ENCODE measurements at places on chromosomes 1 and 21.

DNA sequence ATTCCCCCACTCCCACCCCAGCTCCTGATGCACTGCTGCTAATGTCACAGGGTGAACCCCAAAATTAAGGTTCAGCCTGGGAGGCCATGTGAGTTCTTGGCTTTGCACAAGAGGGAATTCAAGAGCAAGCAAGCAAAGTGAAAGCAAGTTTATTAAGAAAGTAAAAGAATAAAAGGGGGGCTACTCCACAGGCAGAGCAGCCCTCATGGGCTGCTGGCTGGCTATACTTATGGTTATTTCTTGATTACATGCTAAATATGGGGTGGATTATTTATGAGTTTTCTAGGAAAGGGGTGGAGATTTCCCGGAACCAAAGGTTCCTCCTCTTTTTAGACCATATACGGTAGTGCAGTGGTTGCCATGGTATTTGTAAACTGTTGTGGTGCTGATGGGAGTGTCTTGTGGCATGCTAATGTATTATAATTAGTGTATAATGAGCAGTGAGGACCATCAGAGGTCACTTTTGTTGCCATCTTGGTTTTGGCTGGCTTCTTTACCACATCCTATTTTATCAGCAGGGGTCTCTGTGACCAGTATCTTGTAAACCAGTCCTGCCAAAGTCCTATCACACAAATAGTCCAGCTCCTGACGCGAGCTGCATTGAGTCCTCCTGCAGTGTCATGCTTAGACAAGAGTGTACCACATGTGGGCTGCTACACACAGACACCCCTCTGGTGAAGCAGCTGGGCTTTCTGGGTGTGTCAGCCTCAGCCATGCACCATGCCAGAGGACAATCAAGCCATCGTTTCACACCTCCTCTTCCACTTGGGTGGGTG lies 46.4 kb upstream of the CSF1 start:
- DNase-seq: no peak

DNA sequence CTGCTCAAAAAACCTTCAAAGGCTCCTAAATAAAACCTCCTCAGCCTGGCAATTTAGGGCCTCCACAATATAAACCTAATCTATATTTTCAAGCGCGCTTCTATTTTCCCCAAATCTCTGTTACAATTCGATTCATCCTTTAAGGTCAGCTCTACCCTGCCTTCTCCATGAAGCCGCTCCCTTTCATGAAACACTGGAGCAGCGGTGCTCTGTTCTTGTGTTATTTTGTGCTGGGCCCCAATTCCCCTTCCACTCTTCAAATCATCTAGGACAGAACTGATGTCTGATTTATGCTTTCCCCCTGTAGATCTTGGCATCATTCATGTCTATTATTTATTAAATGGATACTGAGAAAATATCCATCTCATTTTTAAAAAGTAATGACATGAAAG lies 6.9 kb downstream of the ERRFI1 start:
- DNase-seq: no peak

GRCh38 chr1:173862769-173863223 lies 5.0 kb downstream of the GAS5 start:
- no peak for DNase-seq

- no peak for DNase-seq
Observed at GRCh38 chr1:228341814-228342626, 64.6 kb downstream of the TRIM11 start.

DNA sequence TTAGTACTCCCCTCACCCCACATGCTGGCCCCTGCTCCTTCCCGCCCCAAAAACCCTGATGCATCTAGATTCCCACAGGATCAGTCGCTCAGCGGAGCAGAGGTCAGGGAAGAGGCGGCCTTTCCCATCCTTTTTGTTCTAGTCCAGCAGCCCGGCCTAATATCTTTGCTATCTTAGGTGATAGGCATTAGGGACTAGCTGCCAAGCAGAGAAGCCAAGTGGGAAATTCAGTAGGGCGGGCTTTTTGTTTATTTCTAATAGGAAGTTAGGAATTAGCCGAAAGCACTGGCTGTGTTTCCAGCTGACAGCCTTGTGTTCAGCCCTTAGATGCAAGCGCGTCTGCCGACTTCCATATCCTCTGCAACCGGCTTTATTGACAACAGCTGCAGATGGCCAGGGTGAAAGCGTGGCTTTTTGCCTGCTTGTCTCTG lies 59.0 kb upstream of the BCAR3 start:
- no peak for DNase-seq

DNA sequence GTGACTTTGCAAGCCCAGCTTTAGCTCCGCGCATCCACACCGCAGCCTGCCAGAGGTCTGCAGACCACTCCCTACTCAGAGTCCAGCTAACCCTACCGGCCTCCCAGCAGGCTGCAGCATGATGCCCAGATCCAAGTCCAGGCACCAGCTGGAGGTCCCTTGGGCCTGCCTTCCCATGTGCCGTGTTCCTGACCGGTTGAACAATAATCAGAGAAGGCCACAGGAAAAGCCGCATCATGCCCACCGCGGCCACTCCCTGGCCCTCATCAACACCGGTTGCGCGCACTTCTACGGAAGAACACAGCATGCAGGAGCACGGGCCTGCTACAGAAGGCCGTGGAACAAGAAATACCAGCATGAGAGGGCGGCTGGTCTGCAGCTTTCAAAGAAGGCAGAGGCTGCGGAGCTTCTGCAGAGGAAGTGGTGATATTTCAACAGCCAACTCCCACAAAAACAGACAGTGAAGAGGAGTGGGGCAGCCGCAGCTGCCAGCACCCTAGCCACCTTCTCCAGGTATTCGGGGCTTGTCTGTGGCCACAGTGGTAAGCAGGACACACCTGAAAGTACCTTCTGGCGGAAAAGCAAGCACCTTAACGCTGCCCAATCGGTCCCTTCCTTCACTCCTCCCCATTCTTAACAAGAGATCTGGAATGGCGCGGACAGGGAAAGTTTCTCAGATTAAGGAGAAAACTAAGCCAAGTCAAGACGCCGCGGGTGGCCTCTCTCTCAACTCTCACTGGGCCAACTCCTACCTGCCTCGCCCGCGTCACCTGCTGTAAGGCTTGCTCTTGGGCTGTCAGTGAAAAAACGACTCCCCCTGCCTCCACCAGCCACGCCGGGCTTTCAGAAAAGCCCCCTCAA lies 1.5 kb downstream of the PGBD5 start:
- no peak for DNase-seq

DNA sequence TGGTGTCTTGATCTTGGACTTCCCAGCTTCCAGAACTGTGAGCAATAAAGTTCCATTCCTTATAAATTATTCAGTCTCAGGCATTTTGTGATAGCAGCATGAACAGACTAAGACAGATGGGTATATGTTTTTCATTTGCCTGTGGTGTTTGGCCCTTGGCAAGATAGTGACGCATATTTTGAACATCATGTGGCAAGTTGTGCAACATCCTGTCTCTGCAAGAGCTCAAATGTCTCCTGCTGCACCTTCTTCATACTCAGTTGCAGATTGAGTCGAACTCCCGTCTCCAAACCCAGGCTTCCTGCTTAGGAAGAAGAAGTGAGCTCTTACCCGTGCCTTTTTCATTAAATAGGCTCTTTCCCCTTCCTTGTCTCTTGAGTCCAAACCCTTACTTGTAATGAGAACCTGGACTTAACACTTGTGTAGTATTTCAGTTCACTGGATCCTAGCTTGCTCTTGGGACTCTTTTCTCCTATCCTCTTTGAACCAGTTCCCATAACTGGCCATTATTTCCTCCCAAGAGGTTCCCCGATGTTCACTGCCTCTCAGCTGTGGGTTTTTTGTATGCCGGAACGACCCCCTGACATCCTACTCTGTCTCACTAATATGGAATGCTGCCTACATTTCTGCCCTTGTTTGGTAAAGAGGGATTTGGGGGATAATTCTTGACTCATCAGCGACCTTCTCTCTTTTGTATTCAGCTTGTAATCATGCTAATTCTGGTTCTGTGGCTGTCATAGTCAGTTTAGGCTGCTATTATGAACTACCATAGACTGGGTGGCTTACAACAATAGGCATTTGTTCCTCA lies 125.0 kb upstream of the KCNK2 start:
- DNase-seq: no peak

DNA sequence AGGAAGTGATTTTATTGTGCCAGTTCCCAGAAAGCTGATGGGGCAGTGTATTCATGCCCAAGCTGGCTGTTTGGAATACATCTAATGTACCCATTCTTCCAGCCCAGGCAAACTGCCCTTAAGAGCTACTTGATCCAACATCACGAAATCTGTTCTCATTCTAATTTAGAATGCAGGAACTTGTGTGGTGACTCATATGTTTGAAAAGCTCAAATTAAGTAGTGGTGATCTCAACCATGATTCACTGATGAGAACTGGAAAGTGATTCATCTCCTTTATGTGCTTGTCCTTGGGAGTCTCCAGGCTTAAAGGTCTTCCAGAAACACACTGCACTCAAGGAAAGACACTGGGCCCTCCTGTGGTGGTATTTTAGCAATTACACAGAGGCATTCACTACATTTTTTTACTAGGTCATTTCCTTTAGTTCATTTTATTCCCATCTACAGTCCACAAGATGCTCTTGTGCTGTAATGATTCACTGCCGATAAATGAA lies 65.4 kb downstream of the RPE65 start:
- no peak for DNase-seq

GRCh38 chr21:16376673-16377072 lies 646.9 kb downstream of the USP25 start:
- DNase-seq: no peak

DNA sequence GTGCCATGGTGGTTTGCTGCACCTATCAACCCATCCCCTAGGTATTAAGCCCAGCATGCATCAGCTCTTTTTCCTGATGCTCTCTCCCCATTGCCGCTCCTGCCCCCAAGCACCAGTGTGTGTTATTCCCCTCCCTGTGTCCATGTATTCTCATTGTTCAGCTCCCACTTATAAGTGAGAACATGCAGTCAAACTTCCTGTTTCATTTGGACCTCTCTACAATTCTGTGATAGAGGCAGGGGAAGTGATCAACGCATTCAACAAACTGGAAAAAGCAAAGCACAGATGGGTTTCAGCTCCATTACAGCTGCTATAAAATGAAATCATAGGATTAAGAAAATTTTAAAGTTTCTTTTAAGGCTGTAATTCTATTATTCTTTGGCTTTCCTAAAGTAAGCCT lies 23.3 kb upstream of the CD55 start:
- no peak for DNase-seq

GRCh38 chr21:42223826-42224575 lies 5.1 kb downstream of the ABCG1 start:
- DNase-seq: no peak

DNA sequence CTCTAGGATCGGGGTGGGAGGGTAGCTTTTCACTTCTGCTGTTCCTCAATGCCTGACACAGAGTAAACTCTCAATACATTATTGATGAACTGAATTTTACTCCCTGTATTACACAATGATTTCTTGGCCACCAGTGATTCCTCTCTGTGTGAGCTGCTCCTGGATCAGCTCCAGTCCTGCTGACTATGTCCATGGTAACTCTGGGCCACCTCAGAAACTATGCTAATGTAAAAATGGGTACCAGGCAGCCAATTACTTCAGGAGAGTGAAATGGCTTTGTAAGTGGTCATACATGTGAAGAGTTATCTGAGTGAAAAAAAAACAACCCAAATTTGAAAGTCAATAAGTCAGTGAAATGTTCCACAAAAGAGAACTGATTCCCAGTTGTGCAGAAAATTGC lies 311.0 kb downstream of the KCNH1 start:
- no peak for DNase-seq

DNA sequence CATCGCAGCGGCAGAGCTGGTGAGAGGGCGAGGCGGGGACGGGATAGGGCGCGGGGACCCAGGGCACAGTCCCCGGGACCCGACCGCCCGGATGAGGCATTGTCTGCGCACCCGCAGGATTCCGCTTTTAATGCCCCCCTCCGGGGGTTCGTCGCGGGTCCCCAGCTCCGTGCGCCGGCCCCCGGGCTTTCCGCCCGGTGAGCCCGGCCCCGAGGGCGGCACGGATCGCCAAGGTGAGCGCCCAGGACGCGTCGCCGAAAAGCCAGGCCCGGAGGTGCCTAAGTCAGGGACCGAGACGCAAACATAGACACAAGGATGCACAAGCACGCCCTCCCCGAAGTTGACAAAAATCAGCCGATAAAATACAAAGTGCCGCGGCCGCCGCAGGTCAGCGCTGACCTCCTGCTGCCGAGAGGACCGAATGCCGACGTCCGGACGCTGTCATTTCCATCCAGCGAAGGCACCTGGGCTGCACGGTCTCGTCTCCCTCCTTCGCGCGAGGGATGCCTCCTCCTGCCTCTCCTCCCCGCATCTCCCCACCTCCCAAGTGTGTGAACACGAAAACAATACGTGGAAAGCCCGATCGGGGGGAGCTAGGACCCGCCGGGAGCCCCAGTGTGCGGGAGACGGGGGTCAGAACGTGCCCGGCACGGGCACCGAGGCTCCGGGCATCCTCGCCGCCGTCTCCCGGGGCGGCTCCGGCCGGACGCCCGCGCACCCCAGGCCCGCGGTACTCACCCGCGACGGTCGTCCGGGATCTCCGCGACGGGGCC lies 101.1 kb upstream of the SOD1 start:
- peak; percentile 18 for DNase-seq

DNA sequence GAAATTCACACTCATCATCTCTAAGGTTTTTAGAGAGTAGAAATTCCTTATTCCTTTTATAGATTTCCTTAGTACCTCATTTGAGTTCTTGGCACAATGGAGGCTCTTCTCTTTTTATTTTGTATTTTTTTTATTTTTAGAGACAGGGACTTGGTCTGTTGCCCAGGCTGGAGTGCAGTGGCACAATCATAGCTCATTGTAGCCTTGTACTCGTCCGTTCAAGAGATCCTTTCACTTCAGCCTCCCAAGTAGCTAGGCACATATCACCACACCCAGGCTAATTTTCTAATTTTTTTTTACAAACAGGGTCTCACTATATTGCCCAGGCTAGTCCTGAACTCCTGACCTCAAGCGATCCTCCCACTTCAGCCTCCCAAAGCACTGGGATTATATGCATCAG lies 29.6 kb downstream of the RGL1 start:
- no peak for DNase-seq

GRCh38 chr1:81111818-81112217 lies 688.9 kb upstream of the ADGRL2 start:
- no peak for DNase-seq

DNA sequence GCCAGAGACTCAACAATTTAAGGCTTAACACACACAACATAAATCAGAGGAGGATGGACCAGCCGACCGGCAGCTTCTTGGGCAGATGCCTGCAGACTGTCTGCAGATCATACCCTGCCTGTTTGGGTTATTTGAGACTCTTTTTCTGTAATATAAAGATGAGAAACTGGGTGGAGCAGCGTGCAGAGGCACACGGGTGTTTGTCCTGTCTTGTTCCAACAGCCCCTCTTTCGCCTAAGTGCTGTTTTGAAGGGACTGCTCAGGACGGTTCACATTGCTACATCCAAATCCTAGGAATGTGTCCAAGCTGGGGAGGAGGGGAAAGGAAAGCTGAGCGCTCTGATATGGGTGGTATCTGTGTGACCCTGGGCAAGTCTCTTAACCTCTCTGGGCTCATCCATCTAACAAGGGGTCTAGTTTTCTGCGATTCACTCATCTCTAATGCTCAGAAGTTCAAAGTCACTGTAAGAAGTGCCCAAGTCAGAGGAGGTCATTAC lies 149.9 kb downstream of the CLIC6 start:
- no peak for DNase-seq

Measured in stimulated activated CD4-positive, alpha-beta T cell treated with anti-CD3 and anti-CD28 coated beads, Interleukin-1b, Interleukin-23, amount 100 ng/mL, for 24 hours (primary cell).